Stimulated activated CD4-positive, alpha-beta T cell treated with anti-CD3 and anti-CD28 coated beads, Interleukin-12 subunit alpha, Interleukin-12 subunit beta, amount 100 ng/mL, for 24 hours (primary cell): ENCODE measurements at places on chromosomes 4 and X.

GRCh38 chrX:22141047-22141730 is 109.1 kb downstream of the PHEX start:
- DNase-seq, result no peak

DNA sequence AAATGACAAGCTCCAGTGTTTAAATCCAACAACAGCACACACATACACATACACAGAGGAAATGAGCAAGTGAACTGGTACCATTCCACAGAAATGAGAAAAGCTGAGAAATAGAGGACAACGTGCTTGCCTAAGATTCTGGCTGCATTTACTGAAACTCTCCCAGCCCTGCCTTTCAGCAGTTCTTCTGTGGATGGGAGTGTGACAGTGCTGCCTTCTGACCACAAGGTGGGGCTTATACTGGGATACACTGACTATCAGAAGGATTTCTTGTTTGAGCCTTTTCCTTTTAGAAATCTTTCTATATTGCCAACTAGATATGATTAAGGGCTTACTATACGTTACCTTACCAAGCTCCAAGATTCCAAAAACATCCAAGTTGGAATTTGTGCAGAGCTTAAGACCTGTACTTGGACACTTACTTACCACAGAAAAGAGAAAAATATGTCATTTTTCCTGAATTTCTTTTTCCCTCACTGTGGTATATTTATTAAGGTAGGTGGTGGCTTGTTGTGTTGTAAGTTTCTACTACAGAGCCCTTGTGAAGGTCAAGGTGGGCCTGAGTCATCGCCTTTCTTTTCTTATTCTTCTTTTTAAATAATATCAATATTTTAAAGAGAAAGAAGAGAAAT is 10.7 kb upstream of the CXCL8 start:
- DNase-seq, result no peak

GRCh38 chr4:78767350-78767749 is 8.8 kb upstream of the BMP2K start:
- no peak for DNase-seq

DNA sequence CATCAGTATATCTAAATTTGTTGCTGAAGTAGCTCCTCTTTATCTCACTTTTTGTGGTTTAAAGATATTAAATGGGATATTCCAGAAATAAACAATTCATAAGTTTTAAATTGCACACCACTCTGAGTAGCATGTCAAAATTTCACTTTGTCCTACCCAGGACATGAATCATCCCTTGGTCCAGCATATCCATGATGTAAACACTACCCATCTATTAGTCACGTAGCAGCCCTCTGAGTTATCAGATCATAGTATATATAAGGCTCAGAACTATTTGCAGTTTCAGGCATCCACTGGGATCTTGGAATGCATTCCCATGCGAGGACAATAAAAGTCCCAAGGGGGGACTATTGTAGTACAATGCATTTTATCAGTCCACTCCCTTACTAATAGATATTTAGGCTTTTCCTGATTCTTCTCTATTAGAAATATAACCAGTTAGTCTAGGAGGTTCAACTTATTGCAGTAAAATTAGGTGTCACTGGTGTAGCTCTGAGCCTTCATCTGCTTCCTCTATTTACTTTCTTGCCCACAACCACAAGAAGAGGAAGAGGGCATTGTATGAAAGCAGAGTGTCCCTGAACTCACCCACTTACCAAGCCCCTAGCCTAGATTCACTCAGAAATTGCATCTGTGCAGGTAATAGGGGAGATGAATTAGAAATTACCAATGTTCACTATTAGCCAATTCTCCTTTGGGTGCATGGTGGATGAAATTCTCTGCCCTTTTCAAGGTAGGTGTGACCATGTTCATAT is 409.8 kb upstream of the GALNT7 start:
- DNase-seq, result no peak

DNA sequence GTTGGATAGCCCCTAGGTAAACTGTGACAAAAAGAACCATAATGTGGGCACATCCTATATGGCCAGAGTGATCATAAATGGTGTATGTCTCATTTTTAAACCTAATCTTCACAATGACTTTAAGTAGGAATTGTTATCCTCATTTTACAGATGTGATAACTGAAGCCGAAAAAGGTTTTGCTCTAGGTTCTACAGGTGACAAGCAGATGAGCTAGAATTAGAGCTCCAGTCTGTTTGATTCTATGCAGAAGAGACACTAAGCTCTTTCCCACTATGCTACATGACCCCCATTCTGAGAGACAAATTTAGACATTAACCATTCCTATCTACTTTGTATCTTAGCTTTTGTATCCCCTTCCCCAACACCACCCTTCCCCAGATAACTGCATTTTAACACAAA is 2.0 kb downstream of the AREG start:
- no peak for DNase-seq

- no peak for DNase-seq
Observed at GRCh38 chr4:80710748-80711451, 319.6 kb upstream of the BMP3 start.

DNA sequence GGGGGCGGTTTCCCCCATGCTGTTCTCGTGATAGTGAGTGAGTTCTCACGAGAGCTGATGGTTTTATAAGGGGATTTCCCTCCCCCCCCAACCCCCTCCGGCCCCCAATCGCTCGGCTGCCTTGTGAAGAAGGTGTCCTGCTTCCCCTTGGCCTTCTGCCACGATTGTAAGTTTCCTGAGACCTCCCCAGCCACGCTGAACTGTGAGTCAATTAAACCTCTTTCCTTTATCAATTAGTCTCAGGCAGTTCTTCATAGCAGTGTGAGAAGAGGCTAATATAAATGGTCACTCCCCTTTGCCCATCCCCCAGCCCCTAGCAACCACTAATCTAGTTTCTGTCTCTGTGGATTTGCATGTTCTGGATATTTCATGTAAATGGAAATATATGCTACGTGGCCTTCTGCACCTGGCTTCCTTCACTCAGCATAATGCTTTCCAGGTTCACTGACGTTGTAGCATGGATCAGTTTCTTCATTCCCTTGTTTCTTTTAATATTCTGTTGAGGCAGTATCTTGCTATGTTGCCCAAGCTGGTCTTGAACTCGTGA is 16.4 kb downstream of the GPR143 start:
- DNase-seq, result no peak

GRCh38 chr4:174763454-174764104 is 65.5 kb downstream of the GLRA3 start:
- no peak for DNase-seq

DNA sequence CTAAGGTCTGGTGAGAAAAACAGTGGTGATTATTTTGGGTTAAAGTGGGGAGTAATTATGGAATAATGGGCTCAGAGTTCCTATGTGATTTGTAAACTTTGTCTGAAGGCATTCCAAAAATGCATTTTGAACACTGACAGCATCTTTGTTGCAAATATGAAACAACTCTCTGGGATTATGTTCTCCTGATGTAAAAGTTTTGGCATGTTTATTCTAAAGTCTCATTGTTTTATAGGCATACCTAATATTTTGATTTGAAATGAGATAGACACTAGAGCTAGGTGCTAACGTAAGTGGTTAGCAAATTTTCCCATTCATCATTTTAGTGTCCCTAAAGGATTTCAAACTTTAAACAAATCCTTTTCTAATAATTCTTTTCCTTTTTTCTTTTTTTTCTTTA is 140.9 kb upstream of the ANXA3 start:
- DNase-seq, result no peak

GRCh38 chr4:146062340-146062739 is 113.2 kb upstream of the LSM6 start:
- DNase-seq, result no peak

DNA sequence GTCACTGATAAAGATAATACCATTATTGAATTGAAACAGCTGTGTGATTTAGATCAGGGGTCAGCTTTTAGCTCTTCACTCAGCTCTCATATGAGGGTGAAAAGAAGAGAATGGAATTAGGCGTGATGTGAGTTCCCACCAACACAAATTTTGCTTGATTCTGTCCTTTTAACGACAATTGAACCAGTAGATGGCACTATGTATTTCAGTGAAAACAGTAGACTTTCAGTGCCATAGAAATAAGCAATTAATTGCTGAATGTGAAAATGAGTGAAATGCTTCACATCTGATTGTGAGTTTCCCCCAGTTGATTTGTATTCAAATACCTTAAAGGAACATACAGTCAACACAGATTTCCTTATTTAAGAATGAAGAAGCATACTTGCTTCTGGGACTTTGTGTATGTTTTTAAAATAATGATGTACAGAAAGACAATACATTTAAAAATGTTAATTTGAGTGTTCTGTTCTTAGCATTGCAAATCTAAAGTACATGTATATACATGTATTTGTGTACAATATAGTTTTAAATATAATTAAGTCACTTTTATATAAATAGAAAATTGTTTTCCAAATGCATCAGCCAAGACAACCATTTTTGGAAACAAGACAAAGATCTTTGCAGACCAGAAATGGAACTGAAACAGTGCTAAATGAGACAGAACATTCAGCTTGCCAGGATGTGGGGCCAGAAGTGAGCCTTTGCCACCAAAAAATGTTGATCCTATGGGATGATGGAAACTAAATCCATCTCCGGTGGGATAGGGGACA is 178.8 kb downstream of the SNCA start:
- no peak for DNase-seq

DNA sequence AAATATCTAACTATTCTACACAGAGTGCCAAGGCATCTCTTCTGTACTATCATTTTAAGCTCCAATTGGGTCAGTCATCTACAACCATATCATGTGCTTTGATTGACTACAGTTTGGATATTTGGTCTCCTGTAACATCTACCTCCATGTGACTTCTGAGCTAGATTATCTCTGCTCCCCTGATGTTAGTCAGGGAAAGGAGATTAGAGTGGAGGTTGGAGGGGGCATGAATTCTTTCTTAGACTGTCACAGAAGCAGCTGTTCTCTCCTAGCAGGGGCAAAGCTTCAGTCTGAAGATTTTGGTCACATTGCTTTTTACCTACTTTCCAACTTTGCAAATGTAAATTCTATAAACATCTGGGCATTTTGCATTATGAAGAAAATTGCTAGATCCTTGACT is 62.6 kb upstream of the C4orf54 start:
- DNase-seq, result no peak

GRCh38 chrX:115023811-115024210 is 6.4 kb upstream of the IL13RA2 start:
- no peak for DNase-seq

- DNase-seq, result no peak
Observed at GRCh38 chr4:172726001-172726423, 442.6 kb upstream of the GALNT7 start.

- DNase-seq, result peak; percentile 4
Observed at GRCh38 chrX:104565791-104566680, at the start of gene IL1RAPL2. TSS of gene IL1RAPL2 (plus strand) at chrX:104566199.

DNA sequence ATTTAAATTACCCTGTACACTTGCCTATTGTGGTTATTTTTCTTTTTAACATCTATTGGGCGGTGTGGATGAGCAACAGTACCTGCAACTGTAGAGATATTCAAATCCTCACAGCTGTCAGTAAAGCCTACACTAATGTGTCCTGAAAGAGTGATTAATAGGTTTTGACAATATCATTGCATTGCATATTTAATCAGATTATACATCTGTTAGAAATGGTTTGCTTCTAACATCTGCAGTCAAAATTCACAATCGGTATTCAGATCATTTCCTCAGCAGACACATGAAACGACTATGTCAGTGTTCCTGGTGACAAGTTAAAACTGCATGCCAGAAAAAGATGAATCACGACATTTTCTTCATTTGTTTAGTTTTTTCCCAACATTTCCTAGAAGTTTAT is 254.6 kb upstream of the EPHA5 start:
- no peak for DNase-seq

GRCh38 chr4:180485407-180485806 is 1757.8 kb upstream of the TENM3 start:
- DNase-seq, result no peak

GRCh38 chrX:9921407-9921806 is 45.8 kb upstream of the CLDN34 start:
- no peak for DNase-seq

DNA sequence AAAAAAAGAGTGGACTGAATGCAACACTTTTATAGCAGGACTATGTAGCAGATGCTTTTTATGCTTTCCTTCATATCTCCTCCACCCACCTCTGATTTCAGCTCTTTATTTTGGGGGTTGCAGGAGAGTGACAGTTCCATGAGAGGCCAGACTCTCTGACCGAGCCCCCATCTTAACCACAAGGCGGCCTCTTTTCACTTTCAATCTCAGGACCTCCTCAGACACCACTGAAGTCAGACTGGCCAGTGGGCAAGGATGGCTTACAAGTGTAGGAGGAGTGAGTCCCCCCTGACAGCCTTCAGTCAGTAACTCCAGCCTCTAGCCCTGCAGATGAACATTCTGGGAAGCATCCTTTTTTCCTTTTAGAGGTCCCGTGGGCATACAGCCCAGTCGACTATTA is 140.8 kb downstream of the FRAS1 start:
- DNase-seq, result no peak

- no peak for DNase-seq
Observed at GRCh38 chr4:148261848-148262247, 180.4 kb downstream of the NR3C2 start.

DNA sequence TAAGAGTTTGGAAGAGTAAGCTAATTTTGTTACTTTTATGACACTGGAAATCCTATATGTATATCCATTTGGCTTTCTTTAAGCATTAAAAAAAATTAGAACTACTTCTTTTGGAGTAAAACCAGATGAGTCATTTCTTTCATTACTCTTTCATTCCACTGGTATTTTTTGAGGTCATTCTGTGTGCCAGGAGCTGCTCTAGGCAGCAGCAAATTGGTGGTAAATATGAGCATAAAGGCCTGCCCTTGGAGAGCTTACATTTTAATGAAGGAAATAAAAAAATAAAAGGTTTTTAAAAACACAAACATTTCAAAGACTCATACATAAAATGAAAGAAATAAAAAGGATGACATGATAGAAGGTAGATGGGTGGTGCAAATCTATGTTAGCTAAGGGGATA is 37.4 kb downstream of the MID1 start:
- DNase-seq, result no peak

DNA sequence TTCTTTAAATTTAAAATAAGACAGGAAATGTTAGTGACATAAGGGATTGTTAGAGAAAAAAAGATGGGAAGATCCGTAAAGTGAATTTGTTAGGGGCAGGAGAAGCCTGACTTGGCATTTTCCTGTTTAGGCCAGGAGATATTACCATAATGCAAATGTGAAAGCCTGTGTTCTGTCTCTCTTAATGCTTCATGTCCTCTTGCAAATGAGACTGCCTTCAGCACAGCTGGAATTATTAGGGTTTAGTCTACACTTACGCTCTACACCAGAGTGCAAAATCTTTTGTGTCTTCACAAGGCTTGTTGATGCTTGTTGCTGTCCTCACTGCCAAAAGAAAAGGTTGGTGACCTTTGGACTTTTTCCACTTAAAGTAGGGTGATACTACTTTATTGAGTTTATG is 56.8 kb downstream of the JADE1 start:
- no peak for DNase-seq
